ENCODE measurements at places on chromosomes 4 and X. TPM values are rescaled to one million over a fixed set of nuclear protein-coding genes. Genes with fewer than 3 reads are reported as not detected.

The TMPRSS11A gene
- total RNA-seq: not detected

The P2RY8 gene
- total RNA-seq: not detected

The RASGEF1B gene
- not detected for total RNA-seq

The COL4A5 gene
- 30.0 TPM for total RNA-seq

The TMEM156 gene
- total RNA-seq: under 0.01 TPM

The NOA1 gene
- 16.8 TPM for total RNA-seq

The DDIT4L gene
- total RNA-seq: 3.5 TPM

The LONRF3 gene
- total RNA-seq: 0.43 TPM

The EDNRA gene
- total RNA-seq: 4.2 TPM

The GAGE12J gene
- total RNA-seq: not detected

The GUCY1B1 gene
- 1.9 TPM for total RNA-seq

The HSFX4 gene
- total RNA-seq: not detected

The BEX1 gene
- total RNA-seq: 2.2 TPM

The RAP1GDS1 gene
- 78.6 TPM for total RNA-seq

The FAM133A gene
- total RNA-seq: not detected

The TRAM1L1 gene
- total RNA-seq: 2.6 TPM

The SSX3 gene
- not detected for total RNA-seq

The CSAG3 gene
- not detected for total RNA-seq

The CLIC2 gene
- 1.3 TPM for total RNA-seq

The SUPT20HL2 gene
- total RNA-seq: under 0.01 TPM

The SHOX gene
- total RNA-seq: not detected

Measured in fibroblast of villous mesenchyme (primary cell).